ENCODE measurements at places on chromosomes 1 and 21.

- DNase-seq, result no peak
Measured at GRCh38 chr1:34747638-34747941, 7.3 kb upstream of the GJB5 start.

- DNase-seq, result no peak
Measured at GRCh38 chr1:9990944-9991343, 6.1 kb upstream of the RBP7 start.

GRCh38 chr1:203359010-203359571 lies 8.2 kb upstream of the FMOD start:
- DNase-seq, result no peak

DNA sequence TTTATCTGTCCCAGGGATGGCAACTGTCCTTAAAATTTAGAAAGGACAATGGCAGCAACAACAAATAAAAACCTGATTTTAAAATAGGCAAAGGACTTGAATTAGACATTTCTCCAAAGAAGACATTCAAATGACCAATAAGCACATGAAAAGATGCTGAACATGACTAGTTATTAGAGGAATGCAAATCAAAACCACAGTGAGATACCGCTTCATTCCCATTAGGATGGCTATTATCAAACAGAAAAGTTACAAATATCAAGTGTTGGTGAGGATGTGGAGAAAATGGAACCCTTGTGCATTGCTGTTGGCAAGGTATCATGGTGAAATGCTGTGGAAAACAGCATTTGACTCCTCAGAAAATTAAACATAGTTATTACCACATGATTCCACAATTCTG lies 120.7 kb downstream of the CRB1 start:
- DNase-seq, result no peak

- no peak for DNase-seq
Measured at GRCh38 chr1:116981521-116982037, 20.0 kb upstream of the CD101 start.

- DNase-seq, result no peak
Measured at GRCh38 chr1:31715087-31715872, 11.5 kb upstream of the COL16A1 start.

GRCh38 chr1:179818743-179819173 lies 58.8 kb downstream of the TOR1AIP2 start:
- DNase-seq, result no peak

- DNase-seq, result no peak
Measured at GRCh38 chr1:941588-942383, 17.3 kb downstream of the NOC2L start.

GRCh38 chr21:28959367-28960099 lies 33.1 kb downstream of the LTN1 start:
- DNase-seq, result no peak

- DNase-seq, result no peak
Measured at GRCh38 chr1:187715483-187715882, 886.7 kb downstream of the PLA2G4A start.

- DNase-seq, result peak; percentile 9
Measured at GRCh38 chr21:28516991-28517592, 475.6 kb downstream of the LTN1 start.

DNA sequence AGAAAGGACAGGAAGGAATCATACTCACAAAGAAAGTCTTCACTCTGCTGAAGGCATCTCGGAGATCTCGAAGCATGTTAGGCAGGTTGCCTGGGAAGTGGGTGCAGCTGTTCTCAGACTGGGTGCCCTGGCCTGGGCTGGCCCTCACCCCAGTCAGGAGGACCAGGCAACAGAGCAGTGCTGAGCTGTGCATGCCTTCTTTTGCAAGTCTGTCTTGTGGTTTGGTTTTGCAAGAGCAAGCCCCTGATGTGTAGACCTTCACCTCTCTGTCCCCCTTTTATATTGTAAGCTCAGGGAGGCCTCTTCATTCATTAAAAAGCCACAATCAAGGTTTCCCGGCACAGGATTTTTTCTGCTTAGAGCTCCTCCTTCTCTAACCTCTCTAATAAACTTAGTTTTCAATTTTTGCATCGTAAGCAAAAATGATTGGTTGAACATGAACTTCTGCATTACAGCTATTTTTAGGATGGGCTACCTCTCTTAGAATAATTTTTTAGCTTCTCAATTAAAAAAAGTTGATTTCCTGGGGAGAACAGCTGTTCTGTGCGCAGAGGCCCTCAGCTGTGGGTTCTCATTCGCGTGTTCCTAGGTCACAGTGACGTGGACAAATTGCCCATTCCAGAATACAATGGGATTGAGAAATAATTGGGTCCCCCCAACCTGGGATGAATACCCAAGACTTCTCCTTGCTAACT lies at the start of gene IL10:
IL10 (minus strand) TSS at position 252 of the 695 bp plus-strand sequence; CDS start at position 193, 59 bp downstream.
- DNase-seq, result no peak

DNA sequence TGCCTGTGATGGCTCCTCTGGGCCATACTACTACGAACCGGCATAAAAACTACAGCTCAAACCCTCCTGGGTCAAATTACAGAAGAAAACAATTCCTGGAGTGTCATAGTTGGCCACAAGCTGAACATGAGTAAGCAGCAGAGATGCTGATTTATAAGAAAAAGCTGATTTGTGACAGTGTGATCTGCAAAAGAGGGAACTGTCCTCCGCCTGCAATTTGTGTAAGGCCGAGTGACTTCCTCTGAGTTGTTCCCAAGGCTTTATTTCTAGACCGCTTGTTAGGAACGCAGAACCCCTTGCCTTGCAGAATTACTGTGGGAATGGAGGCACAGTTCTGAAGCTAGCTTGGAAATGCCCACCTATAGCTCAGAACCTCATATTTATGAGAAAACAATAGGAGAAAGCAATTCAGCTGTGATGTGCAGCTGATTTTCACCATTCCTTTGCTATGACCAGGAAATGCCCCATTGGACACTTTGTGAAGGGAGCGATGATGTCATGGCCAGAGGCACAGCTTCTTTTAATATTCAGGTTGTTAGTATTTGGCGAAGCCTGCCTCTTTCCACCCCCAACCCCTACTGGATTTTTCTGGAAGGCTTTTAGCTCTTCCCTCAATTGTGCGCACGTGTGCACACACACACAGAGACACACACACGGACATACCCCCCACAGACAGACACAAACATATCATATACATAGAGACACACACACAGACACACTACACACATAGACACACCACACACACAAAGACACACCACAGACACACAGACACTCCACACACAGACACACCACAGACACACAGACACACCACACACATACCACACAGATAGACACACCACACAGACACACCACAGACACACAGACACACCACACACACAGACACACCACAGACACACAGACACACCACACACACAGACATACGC lies 47.6 kb downstream of the IER5 start:
- DNase-seq, result no peak

- DNase-seq, result no peak
Measured at GRCh38 chr21:36384885-36385232, 333 bp upstream of the CHAF1B start.

Measured in stimulated activated CD8-positive, alpha-beta memory T cell treated with anti-CD3 and anti-CD28 coated beads, Interleukin-4, amount 100 ng/mL, for 4 hours (primary cell).